ENCODE measurements at places on chromosomes 7 and 10. TPM values are rescaled to one million over a fixed set of nuclear protein-coding genes. Genes with fewer than 3 reads are reported as not detected.

MMD2 gene
- not detected for total RNA-seq

CCDC71L gene
- 9.5 TPM for total RNA-seq

NUDCD3 gene
- 74.3 TPM for total RNA-seq

SYCE1 gene
- 0.29 TPM for total RNA-seq

- H3K4me3 ChIP-seq, result no peak overlapping the region
- no peak for DNase-seq
- H3K27me3 ChIP-seq, result no peaks in the 10 kb centered on the region
- H3K36me3 ChIP-seq, result peaks cover 66% of the 10 kb centered on the region
These were observed 44.3 kb downstream of the PFKP start for GRCh38 chr10:3111621-3112163.

DNA sequence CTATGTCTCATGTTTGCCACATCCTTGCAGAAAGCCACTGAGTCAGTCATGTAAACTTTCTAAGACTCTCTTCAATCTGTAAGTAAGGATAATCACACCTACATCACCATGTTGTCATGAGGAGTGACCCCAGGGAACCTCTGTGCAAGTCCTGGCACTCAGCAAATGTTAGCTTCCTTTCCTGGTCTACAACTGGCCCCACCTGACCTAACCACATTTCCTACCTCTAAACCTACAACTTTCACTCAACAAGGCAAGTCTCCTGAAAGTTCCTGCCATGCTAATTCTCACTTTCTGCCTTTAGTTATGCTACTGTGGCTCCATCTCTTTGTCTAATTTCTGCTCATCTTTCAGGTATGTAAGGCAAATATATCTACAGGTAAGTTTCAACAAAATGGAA is 72.3 kb upstream of the SEM1 start:
- H3K4me3 ChIP-seq, result no peak overlapping the region
- H3K27me3 ChIP-seq, result peaks cover 8% of the 10 kb centered on the region
- H3K4me1 ChIP-seq, result peaks cover 4% of the 10 kb centered on the region

GRCh38 chr7:33248671-33249070 is 119.3 kb downstream of the BBS9 start:
- no peak overlapping the region for H3K27ac ChIP-seq
- no peak for DNase-seq
- H3K4me3 ChIP-seq, result no peak overlapping the region
- H3K27me3 ChIP-seq, result no peaks in the 10 kb centered on the region
- no peaks in the 10 kb centered on the region for H3K36me3 ChIP-seq
- no peaks in the 10 kb centered on the region for H3K4me1 ChIP-seq

Measured in activated CD4-positive, alpha-beta T cell treated with anti-CD3 and anti-CD28 coated beads, Interleukin-2, amount 10 ng/mL, durations not matched to agents 7 days and 5 days (primary cell).